GM19239 (cell line): ENCODE measurements at places on chromosomes 7 and 10.

DNA sequence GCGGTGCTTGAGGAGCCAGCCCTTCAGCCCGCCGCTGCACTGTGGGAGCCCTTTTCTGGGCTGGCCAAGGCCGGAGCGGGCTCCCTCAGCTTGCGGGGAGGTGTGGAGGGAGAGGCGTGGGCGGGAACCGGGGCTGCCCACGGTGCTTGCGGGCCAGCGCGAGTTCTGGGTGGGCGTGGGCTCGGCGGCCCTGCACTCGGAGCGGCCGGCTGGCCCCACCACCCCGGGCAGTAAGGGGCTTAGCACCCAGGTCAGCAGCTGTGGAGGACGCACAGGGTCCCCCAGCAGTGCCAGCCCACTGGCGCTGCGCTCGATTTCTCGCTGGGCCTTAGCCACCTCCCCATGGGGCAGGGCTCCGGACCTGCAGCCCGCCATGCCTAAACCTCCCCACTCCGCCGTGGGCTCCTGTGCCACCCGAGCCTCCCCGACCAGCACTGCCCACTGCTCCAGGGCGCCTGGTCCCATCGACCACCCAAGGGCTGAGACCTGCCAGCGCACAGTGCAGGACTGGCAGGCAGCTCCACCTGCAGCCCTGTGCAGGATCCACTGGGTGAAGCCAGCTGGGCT is 9.5 kb upstream of the GSTO1 start:
- no peak for DNase-seq

- no peak for DNase-seq
Observed at GRCh38 chr7:21969822-21970221, 24.1 kb upstream of the CDCA7L start.

DNA sequence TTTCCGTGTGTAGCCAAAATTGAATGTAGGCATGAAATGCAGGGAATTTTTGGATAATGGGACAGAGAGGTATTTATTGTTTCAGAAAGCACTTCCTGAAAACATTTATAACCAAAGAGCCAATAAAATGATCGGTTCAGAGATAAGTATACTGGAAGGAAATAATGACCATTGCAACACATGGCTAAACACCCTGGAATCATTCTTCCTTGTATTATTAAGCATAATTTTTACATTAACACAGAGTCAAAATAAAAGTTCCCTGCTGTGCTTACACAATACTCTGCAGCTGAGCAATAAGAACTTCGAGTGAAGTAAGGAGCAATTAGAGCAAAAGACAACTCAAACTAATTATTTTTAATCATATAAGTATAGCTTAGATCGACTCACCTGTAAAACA is 648.3 kb downstream of the TNS3 start:
- DNase-seq = no peak

DNA sequence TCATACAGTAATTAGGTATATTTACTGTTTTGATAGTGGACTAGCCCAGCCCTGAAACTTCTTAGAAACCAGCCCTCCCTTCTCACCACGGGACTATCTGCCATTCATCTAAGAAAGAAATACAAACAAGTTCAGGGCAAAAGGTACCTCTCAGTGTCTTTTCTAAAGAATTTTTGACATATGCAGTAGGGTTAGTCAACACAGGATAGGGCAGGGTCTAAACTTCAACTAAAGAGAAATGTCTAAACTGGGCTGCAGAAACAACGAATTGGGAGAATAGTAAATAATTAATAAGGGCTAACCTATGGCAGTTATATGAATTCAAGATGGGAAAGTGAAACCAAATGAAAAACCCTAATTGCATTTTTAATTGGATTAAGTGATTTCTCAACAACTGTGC is 496.6 kb downstream of the INHBA start:
- DNase-seq = no peak

- DNase-seq = no peak
Observed at GRCh38 chr7:27203365-27203953, 3.6 kb upstream of the HOXA13 start.

GRCh38 chr7:152050547-152050971 is 25.1 kb downstream of the GALNT11 start:
- no peak for DNase-seq

DNA sequence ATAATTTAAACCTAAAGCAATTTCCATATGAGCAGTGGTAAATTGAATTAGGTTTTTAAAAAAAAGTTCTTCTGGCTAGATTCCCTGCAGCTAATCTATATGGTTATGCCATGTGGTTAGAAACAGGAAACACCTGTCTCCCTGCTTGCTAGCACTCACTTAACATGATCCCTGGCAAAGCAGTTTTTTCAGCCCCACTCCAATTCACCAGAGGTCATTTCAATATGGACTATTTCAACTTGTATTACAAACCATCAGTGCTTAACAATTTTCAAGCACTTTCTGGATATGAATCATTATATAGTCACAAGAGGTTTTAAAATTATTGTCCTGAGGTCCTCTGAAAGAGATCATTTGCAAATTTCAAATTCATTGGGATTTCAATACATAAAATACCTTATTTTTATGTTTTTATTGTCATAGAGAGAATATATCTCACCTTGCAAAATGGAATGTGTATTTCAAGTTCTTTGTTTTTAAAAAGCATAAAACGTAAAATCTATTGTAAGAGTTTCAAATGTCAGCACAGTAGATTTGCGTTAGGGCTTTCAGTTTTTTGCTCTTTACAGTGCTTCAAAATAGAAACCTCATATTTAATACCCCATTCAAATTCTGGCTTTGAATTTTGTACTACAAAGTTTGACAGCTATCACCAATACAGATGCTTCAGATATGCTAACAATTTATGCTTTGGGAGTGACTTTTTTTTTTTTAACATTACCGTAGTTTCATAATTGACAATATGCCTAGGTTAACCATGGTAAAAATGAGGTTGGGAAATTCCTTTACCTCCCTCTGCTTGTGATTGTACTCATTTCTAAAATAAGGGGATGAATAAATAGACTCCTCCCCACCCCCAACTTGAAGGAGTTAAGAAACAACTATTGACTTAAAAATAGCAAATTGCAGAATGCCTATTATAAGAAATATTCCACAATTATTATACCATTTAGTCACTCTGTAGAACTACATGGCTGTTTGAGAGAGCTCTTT is 117.5 kb upstream of the HGF start:
- DNase-seq = no peak

DNA sequence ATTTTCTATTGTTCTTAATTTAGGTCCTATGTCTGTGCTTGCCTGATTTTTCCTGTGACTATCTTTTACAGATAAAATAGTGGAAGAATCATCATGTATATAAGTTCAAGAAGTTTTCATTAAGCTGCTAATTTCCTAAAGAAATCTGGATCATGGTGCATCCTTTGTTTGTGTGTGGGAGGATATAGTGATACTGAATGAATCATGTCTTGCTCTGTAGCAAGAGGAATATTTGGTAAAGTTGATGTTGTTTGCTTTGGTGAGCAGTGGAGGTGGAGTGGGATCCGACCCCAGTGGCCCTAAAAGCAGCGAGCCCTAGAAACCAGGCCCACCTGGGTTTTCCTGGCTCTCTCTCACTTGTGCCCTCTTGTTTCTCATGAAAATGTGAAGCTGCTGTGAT is 83.7 kb downstream of the CCNY start:
- no peak for DNase-seq

GRCh38 chr10:131738396-131738735 is 162.4 kb upstream of the PPP2R2D start:
- no peak for DNase-seq

- DNase-seq = no peak
Observed at GRCh38 chr10:51574248-51575048, 124.9 kb downstream of the CSTF2T start.

DNA sequence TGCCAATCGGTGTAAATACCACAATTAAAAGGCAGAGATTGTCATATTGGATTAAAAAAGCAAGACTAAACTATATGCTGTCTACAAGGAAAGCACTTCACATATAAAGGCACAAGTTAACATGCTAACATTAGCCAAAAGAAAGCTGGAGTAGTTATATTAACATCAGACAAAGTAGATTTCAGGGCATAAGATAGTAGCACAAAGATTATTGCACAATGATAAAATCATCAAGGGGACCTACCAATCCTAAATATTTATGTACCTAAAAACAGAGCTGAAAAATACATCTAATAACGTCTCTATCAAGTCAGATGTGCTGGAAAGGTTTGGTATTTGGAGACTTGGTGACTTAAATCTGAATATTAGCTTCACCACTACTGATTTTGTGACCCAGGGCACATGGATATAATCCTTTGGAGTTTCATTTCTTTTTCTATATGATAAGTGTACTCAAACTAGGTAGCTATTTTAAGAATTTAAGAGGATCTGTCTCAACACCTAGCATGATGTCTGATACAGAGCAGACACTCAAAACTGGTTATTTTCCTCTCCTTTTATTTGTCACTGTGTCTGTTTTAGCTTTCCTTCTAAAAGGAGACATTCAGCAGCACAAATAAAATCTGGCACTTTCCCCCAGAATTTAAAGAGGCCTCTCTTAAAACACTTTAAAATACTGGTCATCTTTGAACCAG is 156.5 kb downstream of the DOCK4 start:
- DNase-seq = no peak

DNA sequence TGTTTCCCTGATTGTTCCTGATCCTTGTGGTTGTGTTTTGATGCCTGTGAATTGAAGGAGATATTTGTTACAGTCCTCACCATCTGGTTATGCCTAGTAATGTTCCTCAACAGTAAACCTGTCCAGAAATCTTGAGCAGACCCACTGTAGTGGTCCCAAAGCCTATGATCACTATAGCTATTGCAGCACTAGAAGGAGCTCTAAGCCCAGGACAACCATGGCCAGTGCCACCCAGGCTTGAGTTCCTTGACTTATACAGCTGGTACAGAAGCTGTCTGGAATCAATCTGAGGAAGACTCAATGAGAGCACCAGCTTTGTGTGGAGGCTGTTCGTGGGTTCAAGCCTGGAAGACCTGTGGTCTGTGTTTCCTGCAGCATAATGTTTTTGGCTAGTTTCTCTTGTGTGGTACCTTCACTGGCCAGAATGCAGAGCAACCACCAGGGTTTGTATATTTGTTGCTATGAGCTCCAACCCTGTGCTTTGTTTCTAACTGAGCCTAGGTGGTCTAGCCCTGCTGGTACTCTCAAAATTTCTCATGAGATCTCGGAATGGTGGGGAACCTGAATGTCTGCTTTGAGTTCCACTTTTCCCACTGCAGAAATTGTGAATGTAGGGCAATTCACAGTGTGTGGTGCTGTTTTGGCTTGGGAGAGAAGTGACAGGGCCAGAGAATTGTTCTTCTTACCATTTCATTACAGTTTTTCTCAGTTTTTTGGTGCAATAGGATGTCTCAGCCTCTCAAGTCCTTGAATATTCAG is 355.2 kb downstream of the SUGCT start:
- DNase-seq = no peak

DNA sequence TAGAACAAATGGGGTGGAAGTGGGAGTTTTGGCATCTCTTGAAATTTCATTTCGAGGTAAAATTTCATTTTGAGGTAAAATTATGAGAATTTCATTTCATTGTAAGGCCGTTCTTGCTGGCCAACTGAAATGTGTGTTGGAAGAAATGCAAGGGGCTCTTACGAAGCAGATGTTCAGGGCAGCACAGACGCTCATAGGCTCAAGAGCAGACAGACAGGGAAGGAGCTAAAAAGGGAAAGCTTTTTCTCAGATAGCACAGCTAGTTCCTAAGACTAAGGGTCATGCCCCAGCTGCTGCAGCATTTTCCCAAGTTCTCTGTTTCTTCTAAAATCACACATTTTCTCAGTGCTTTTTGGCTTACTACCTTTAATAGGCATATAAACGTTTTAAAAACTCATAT is 65.1 kb upstream of the SFMBT2 start:
- DNase-seq = no peak

- peak; percentile 56 for DNase-seq
Observed at GRCh38 chr7:99312316-99313203, 13.1 kb upstream of the ARPC1A start.

DNA sequence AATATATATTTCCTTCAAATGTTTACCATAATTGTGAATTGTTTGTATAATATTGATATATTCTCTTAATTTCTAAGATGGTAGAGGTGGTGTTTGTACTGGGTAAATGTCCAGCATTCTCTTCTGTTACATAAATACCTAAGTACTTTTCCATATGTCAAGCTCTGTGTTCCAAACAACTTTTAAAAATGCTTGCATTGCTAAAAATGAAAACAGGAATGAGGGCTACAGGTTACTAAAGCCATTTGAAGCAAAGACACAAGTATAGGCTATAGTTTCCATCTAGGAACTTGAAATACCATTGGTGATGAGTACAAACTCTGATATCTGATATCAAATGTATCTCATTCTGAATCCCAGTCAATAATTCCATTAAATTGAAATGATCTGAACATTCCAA is 233.6 kb upstream of the SORCS1 start:
- DNase-seq = no peak
